Mucosa of descending colon (tissue), 3 donors: ENCODE measurements at places on chromosomes 2 and 18.

GRCh38 chr2:209368914-209369313 is 54.9 kb upstream of the MAP2 start:
- peak; percentile 57 for DNase-seq

DNA sequence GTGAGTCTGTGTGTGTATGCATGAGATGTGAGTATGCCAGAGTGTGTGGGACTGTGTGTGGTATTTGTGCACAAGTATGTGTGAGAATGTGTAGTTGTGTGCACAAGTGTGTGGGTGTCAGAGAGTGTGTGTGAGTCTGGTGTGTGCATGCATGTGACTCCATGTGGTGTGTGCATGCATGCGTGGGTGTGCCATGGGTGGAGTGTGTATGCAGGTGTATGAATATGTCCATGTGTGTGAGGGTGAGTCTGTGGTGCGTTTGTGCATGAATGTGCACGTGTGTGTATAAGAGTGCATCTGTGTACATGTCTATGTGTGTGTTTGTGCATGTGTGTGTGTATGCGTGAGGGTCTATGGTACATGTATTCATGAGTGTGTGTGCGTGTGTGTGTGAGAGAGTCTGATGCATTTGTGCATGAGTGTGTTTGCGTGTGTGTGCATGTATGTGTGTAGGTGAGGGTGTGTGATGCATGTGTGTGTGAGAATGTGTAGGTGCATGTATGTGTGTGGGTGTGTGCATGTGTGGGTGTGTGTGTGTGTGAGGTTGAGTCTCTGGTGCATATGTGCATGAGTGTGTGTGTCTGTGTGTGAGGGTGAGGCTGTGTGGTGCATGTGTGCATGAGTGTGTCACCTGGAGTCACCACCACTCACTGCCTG is 226.8 kb downstream of the LDLRAD4 start:
- no peak for DNase-seq

DNA sequence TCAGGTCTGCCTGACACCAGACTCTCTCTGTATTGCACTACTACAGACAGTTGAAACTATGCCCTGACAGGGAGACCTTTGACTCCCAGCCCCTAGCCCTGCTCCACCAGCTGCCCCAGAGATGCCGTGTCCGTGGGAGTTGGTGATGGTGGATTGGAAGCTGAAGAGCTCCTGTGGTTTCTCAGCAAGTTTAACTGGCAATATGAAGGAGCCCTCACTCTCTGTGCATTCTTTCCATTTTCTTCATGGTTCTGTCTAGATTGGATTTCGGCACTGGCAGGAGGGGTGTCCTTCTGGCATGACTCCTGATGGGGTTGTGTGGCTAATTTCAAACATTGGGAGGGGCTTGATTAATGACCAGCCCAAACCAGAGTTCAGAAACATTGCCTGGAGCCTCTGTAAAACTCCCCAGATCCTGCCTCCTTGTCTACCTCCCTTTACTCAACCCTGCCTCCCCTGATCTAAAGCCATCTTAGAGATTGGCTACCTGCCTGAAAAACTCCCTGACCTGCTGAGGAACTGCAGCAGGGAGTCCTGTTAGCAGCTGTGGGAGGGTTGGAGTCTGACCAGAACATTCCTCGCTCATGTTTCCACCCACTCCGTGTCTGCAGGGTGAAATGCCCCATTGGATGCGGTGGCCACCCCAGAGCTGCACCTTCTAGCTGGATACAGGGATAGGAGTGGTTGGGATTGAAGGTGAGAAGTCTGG is 206.9 kb upstream of the SPRED2 start:
- no peak for DNase-seq

- DNase-seq, result no peak
Measured at GRCh38 chr2:210086930-210087329, 84.3 kb downstream of the KANSL1L start.

- no peak for DNase-seq
Measured at GRCh38 chr2:101770726-101771125, 73.2 kb downstream of the MAP4K4 start.

GRCh38 chr2:145228506-145228905 is 708.6 kb upstream of the ZEB2 start:
- no peak for DNase-seq

- no peak for DNase-seq
Measured at GRCh38 chr18:8834881-8835280, 129.5 kb downstream of the MTCL1 start.
